Kidney epithelial cell (primary cell): ENCODE measurements at places on chromosomes 6 and 20.

DNA sequence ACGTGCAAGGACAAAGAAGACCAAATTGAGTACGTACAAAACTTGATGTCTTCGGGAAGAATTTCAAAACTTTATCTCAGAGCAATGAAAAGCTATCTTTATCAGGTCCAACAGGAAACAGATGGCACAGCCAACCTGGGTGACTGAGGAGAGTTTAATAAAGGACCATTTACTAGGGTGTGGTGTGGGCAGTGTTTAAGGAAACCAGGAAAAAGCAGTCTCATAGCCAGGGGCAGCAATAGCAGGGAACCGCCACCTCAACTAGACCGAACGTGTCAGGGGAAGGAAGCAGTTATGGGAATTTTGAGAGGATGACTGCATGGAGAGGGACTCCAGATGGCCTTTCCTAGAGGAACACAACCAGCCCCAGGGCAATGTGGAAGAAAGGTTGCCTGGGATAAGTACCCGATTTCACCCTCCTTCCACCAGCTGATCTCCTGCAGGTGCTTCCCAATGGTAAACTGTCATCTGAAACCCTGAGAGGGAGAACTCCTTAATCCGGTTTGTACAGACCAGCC is 15.2 kb upstream of the TAAR5 start:
- DNase-seq = no peak

DNA sequence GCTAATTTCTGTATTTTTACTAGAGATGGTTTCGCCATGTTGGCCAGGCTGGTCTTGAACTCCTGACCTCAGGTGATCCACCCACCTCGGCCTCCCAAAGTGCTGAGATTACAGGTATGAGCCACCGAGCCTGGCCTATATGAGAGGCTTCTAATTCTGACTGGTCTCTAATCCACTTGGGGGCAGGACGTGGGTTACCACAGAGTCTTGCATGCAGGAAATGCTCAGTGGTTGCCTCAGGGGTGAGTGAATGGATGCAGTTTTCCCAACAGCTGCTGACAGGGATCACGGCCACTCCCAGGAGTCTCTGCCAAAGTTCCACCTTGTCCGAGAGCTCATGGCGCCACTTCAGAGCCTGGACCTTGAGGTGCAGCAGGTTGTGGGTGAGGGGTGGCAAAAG is 6.4 kb upstream of the FANCE start:
- DNase-seq = no peak

DNA sequence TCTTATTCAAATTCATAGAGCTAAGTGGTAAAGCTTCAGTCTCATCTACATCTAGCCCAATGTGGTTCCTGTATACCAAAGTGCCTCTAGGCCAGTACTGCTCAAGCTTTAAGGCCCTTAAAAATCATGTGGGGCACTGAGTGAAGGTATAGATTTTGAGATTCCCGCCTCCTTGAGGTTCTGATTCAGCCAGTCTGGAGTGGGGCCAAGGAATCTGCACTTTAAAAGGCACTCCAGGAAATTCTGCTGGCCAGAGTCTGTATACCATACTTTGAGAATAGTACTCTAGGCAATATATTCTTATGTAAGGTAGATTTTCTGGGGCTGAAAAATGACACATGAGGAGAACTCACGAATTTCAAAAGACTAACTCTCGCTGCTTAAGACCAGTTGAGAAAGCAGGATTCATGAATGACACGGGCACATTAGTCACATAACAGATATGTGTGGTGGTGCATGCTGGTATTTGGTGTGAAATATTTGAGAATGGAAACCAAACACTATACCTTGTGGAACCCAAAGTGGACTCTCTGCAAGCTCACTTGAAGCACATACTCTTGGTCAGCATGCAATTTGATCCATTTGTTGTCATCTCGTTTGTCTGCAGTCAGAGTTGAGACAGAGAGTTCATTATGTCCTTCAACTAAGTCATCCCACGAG is 47.6 kb upstream of the SIM1 start:
- no peak for DNase-seq

DNA sequence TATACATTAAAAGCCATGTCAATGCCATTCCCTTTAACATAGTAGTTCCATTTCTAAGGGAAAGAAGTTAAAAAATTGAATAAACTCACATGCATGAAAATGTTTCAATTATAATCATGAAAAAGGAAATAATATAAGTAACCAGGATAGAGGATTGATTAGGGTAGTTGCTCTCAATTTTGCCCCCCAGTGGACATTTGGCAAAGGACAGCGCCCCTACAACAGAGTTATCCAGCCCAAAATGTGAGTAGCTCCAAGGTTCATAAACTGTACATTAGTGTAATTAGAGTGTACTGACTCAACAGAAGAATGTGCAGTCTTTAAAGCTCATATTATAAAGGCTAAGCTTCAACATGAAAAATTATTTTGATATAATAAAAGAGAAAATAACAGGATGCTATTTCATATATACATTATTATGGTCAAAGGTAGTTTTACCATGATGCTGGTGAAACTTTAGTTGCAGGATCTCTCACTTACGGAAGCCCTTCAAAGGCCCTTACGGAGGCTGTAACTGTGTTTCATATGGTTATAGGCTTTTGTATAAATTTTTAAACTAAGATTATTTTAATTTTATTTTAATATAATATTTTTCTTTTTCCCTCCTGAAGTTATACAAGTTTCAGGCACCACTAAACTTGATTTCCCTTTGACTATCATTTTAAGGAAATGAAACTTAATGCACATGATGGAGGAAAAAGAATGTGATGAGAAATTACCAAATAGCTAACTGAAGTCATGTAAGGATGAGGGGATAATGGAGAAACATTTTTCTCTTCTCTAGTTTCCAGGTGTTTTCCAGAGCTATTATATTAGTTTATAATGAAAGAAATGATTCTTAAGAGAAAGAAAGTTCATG is 403.6 kb downstream of the PLCB1 start:
- no peak for DNase-seq

DNA sequence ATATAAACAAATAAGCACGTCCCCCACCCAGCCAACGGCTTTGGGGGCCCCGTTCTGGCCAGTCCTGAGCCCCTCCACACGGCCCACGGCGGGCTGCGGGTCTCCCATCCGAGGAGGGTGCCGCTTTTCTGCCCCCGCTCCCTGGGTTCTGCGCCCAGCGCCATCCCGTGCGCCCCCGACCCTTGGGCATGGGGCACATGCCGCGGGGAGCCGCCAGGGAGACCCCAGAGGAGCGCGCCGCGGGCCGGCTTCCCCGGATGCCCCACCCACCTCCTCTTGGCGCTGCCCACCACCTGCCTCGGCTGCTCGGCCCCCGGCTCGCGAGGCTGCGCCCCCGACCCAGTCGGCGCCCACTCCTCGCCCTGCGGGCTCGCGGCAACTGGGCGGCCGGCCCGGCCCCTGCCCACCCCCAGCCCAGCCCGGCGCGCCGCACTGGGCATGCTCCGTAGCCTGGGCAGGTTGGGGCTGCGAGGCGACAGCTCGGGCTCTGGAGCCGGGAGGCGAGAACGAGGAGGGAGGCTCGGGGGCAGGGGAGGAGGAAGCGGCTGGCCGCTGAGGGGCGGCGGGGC is 570 bp upstream of the PLCB4 start:
- DNase-seq = no peak

DNA sequence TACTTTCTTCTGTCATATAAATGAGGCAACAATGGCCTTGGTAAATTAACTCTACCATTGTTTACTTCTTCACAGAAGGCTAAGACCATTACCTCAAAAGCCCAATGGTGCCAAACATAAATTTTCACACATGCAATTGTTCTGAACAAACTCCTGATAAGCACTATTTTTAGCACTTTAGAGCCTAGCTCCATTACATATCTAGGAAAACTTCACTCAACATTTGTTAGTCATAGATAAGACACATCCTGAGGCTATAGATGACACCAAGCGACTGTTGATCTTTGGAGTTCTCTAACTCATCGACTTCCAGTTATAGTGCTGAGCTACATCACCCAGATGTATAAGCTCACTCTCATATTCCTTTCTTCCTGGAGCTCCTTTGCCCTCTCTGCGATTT is 245.9 kb downstream of the EYS start:
- no peak for DNase-seq

GRCh38 chr6:112096901-112097300 is 9.5 kb downstream of the FAM229B start:
- no peak for DNase-seq

GRCh38 chr6:42771741-42772100 is 10.1 kb upstream of the BICRAL start:
- no peak for DNase-seq

- no peak for DNase-seq
Observed at GRCh38 chr6:168581236-168581635, 140.3 kb downstream of the SMOC2 start.
